Stimulated activated CD8-positive, alpha-beta memory T cell treated with anti-CD3 and anti-CD28 coated beads, Interleukin-4, amount 100 ng/mL, for 1 hour (primary cell): ENCODE measurements at places on chromosomes 3 and 15.

DNA sequence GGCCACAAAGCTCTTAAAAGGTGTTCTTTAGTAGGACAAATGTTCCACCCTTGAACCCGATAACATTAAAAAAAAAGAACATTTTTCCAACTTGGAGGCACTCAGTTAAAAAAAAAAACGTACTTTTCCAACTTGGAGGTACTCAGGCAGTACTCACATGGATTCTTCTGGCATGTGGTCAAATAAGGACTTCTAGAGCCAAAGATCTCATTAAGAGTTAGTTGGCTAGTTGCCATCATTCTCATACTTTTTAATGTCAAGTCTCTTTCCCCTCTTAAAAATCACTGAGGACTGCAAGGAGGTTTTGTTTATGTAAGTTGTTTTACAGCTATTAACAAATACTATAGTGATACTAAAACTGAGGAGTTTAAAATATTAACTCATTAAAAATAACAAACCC is 101.0 kb downstream of the CADPS start:
- DNase-seq, result no peak

GRCh38 chr15:99201408-99202175 is 47.8 kb downstream of the TTC23 start:
- no peak for DNase-seq

- no peak for DNase-seq
Observed at GRCh38 chr3:23508464-23508863, 297.3 kb upstream of the UBE2E1 start.

- DNase-seq, result no peak
Observed at GRCh38 chr15:40340038-40340739, 550 bp downstream of the CCDC9B start.

DNA sequence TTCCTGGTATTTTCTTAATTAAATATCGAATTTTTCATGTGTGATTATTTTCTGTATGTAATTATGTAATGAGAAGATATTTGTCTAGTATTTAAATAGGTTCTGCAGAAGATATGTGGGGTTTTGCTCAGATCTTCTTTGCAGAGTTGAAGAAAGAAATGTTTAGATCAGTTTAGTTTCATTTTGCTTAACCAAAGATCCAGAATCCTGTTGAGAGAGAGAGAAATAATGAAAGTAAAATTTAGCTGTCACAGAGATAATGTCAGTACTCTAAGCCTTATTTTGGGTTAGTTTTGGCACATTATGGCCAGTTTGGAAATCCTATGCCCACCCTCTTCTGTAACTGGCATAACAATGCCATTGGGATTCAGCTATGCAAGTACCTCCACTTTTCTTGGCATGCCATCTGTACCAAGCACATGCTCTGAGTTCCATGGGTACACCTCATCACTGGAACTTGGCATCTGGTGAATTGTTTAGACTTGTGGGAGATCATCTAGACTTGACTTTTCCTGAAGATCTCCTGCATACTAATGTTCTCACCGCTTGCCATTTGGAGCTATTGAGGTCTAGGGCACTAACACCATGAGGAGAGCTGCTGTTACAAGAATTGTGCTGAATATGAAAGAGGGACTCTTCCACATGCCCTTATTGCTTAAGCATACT is 30.9 kb downstream of the PLSCR1 start:
- no peak for DNase-seq

GRCh38 chr3:88985491-88985890 is 121.9 kb upstream of the EPHA3 start:
- DNase-seq, result no peak

- no peak for DNase-seq
Observed at GRCh38 chr3:142690613-142691012, 33.2 kb upstream of the TRPC1 start.

DNA sequence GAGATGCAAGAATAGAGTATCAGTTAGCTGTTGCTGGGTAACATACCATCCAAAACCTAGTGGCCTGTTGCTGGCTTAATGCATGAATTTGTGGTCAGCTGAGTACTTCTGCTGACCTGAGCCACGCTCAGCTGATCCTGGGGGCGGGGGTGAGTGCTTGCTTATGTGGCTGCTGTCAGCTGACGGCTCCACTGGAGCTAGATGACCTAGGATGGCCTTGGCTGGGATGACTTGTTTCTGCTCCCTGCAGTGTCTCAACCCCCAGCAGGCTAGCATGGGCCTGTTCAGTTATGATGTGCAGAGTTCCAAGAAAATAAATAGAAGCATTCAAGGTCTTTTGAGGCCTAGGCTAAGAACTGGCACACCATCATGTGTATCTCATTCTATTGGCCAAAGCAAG is 63.9 kb downstream of the FBLN2 start:
- DNase-seq, result no peak

GRCh38 chr15:70059476-70060213 is 38.1 kb downstream of the TLE3 start:
- no peak for DNase-seq

- no peak for DNase-seq
Observed at GRCh38 chr3:4531478-4532025, 38.4 kb downstream of the ITPR1 start.

DNA sequence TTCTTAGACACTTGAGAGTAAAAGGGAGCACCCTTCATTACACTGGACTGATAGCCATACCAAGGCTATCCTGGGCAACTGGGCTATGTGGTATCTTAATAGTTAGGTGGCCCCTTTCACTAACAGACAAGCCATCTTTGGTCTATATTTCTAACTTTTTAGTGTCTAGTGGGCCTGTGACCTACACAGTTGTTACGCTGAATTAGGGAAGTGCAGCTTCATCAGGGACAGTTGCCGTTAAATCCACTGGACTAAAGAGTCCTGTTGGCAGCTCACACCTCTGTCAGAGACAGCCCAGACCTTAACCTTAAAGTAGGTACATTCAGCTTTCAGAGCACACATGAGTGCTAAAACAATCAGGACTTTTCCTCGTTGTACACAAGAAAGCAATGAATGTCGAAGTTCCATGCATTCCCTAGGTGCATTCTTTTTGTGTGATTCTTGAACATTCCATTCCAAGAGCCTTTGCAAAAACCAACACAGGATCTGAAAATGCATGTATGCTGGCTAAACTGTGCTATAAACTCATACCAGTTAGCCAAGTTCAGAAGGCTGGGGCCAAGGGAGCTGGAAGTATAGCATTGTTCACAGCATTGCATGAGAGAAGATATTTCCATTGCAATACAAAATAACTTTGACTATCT is 230.2 kb upstream of the EIF1B start:
- DNase-seq, result no peak

GRCh38 chr15:40438712-40439111 is 2.0 kb upstream of the BAHD1 start:
- DNase-seq, result no peak

DNA sequence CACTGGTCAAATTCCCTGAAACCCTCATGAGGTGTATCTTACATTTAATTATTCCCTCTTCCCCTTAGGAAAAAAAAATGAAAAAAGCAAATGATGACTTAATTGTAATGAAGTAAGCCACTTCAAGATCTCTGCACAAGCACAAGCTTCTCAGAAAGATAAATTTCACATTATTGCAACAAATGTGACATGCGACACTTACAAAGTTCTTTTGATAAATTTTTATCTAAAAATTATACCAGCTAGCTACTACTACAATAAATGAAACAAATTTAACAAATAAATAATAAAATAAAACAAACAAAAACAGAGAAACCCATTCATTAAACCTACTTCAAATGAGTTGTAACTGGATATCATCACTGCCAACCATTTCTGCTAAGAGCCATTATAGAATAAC is 10.0 kb upstream of the TM2D3 start:
- no peak for DNase-seq

GRCh38 chr15:68666812-68667450 is 88.1 kb downstream of the CORO2B start:
- no peak for DNase-seq

GRCh38 chr15:43772624-43773023 is 4.1 kb downstream of the ELL3 start:
- DNase-seq, result no peak

DNA sequence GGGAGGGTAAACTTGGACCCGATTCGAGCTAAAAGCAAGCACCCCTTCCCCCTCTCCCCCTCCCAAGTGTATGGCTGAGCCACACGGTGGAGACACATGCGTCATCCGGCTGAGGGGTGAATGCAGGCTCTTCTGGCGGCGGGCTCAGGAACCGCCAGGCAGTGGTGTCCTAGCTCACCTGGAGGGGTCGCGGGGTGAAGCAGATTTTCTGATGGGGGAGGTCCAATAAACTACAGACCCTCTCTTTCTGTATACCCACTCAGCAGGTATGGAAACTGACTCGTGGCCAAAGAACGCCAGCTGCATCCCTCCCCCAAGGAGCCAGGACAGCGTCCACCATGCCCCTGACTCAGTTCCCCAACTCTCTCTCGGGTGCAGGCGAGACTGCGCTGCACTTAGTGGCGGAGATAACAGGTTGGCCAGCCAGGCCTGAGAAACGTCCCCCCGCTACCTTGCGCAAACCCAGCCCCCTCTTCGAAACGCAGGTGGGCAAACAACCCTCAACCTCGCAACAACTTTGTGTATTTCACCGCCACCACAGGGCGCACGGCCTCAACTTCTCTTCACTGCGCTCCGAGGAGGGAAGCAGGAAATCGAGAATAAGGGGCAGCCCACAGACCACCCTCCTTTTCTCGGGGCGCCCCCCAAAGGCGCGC is 1.3 kb downstream of the MAGI1 start:
- no peak for DNase-seq

GRCh38 chr3:46065294-46065705 is 38.0 kb upstream of the XCR1 start:
- peak; percentile 52 for DNase-seq

- no peak for DNase-seq
Observed at GRCh38 chr15:29099131-29099880, 170.3 kb downstream of the NSMCE3 start.

DNA sequence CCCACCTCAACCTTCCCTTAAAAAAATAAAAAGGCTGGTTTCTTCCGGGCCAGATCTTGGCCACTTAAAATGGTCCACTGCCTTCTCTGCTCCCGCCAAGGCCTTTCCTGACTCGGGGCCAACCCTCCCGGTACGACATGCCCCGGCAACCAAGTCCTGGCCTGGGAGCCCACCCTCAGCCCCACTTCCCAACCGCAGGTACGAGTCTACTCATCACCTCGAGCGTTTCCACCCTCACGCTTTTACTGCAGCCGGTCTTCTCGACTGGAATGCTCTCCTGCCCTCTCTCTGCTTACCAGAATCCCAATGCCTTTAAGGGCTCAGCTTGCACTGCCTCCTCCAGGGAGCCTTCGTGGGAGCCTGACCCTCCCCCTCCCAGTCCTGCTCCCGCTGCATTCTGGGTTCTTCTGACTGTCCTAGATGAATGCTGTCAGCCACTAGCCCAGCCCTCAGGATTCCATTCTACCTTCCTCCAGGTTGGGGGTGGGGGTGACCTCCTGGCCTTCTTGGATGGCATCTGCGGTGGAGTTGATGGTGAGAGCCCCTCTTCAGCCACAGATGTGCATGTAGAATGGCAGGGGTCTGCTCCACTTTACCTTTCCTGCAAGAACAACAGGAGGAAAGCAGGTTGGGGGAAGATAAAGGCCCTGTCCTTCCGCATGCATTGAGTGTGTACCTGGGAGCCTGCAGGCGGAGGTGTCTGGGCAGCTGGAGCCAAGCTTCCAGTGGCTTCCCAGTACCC is 1.1 kb upstream of the CSRNP1 start:
- no peak for DNase-seq

DNA sequence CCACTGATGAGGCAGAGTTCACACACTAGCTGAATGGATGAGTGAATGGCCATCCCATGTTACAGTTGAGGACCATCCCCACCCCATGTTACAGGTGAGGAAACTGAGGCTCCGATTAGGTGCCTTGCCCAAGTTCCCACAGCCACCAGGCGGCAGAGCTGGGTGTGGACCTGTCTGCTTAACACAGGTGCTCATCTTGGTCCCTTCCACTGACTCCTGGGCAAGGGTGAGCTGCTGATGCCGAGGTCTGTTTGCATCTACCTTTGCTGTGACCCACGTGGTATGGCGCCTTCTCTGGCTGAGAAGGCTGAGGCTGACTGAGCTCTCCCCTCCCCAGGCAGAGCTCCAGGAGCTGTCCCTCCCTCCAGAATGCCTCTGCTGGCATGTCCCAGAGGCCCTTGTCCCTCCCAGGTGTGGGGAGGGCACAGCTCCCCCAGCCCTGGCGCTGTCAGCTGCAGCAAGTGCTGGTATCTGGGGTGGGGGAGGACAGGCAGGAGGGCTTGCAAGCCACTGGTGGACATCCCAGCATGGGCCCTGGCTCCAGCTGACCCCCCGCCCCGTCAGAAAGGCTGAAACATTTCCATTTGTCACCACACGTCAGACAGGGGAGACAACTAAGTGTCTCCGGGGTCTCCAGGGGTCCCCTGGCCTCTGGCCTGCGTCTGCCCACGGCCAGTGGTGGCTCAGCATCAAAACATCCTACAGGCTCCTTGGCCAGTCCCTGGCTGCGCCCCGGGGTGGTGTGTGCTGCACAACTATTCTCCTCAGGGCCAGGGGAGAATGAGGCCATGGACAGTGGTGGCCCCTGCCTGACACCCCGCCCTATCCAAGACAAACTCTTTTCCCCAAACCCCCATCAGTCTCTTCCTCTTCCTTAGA is 105.4 kb downstream of the ADCY5 start:
- no peak for DNase-seq
